Skin of body (tissue), 3 donors: ENCODE measurements at places on chromosomes 16 and 17. TPM values are rescaled to one million over a fixed set of nuclear protein-coding genes. Genes with fewer than 3 reads are reported as not detected.

The TPSD1 gene
- 1.3 TPM for total RNA-seq

- no peak for DNase-seq
Observed at GRCh38 chr17:81135505-81136278, 29.6 kb upstream of the PVALEF start.

GRCh38 chr17:66493283-66494019 is 191.0 kb downstream of the PRKCA start:
- no peak for DNase-seq

The NXN gene
- 52.2 TPM for total RNA-seq

The PPM1D gene
- total RNA-seq, result 12.2 TPM

The PIMREG gene
- 9.0 TPM for total RNA-seq

The CLEC19A gene
- not detected for total RNA-seq

The CSH1 gene
- total RNA-seq, result not detected

The MPP2 gene
- 3.0 TPM for total RNA-seq

- no peak for DNase-seq
Observed at GRCh38 chr17:82519971-82520903, 705 bp downstream of the FOXK2 start.

DNA sequence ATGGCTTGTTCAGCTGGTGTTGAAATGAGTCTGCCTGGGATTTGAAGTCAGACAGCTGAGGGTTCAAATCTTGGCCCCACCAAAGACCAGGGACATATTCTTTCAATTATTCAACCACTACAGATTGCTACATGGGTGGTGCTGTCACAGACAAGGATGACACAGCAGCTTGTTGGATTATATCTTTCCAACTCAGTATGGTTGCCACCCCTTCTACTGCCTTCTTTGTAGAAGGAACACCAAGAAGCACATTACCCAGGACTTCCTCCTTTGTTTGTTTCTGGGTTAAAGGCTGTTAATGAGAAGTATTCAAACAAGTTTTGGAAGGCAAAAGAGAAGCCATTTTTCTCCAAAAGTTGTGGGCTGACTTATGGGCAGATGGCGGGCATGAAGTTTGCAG is 78.6 kb downstream of the COPRS start:
- DNase-seq, result no peak

The LITAFD gene
- total RNA-seq, result not detected

GRCh38 chr16:82694239-82694874 is 67.6 kb downstream of the CDH13 start:
- no peak for DNase-seq

The KRT31 gene
- total RNA-seq, result 52.1 TPM
